ENCODE measurements at places on chromosomes 4 and X.

- DNase-seq: no peak
These were observed 7.3 kb upstream of the KLHL8 start for GRCh38 chr4:87227751-87228151.

DNA sequence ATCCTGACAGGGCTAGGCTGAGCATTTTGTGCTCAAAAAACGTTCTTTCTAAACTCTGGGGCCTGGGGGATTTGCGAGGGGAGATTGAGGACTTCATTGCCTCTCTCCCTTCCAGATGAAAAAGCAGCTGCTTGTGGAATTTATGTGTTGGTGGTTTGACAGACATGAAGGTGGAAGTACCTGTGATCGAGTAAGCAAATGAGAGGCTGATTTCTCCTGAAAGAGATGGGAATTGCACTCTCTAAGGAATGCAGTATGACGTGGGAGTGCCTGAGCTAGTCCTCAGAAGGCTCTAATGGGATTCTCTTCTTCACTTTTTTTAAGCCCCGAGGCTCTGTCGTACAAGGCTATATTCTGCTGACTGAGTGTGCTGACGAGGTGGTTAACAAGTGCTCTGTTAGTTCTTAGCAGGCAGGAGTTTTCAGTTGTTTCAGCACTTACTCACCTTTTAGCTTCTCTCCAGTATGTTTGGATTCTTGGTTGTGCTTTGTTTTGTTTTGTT is 426.8 kb upstream of the CNKSR2 start:
- no peak for DNase-seq

GRCh38 chrX:123648028-123648810 is 84.6 kb downstream of the THOC2 start:
- no peak for DNase-seq

- no peak for DNase-seq
These were observed 10.9 kb downstream of the ATP1B4 start for GRCh38 chrX:120372667-120373370.

GRCh38 chr4:142386449-142386848 is 459.7 kb downstream of the INPP4B start:
- no peak for DNase-seq

DNA sequence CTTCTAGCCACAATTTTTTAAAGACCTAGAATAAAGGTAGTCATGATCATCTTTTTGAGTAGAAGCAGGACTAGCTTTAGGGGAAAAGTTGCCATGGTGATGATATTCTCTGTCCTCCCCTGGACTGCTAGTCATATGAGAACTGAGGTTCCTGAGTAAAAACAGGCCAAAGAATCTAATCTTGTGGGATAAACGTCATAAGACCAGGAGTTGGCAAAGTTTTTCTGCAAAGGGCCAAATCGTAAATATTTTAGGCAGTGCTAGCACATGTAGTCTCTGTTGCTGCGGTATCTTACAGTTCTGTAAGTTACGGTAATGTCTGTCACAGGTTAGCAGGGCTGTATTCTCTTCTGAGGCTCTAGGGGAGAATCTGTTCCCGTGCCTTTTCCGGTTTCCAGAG is 3.4 kb downstream of the PRPS2 start:
- no peak for DNase-seq
